Activated effector memory CD4-positive, alpha-beta T cell treated with anti-CD3 and anti-CD28 coated beads, Interleukin-2, amount 50 U/mL, for 16 hours (primary cell): ENCODE measurements at places on chromosomes 7 and 10.

DNA sequence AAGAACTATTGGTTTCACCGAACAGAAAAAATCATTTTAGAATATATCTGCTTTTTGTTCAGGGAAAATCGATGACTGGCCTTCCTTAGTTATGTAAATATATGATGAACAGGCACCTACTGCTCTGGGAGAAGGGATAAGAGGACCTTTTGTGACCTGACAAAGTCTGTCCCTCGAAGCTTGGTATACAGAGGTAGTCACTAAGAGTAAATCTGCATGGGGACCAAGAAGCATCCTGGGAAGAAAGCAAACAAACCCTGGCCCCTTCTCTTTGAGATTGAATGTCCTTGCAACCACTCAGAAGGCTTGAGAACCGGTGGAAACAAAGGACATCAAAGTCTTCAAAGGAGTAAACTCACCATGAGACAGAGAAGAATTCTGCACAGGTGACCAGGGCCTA lies 52.3 kb downstream of the SKIDA1 start:
- no peak for DNase-seq

- DNase-seq: no peak
Observed at GRCh38 chr10:63627881-63628296, 106.7 kb downstream of the REEP3 start.

- DNase-seq: no peak
Observed at GRCh38 chr10:62386356-62387320, 12.5 kb downstream of the ZNF365 start.

- DNase-seq: no peak
Observed at GRCh38 chr10:104304356-104304745, 33.9 kb downstream of the ITPRIP start.

DNA sequence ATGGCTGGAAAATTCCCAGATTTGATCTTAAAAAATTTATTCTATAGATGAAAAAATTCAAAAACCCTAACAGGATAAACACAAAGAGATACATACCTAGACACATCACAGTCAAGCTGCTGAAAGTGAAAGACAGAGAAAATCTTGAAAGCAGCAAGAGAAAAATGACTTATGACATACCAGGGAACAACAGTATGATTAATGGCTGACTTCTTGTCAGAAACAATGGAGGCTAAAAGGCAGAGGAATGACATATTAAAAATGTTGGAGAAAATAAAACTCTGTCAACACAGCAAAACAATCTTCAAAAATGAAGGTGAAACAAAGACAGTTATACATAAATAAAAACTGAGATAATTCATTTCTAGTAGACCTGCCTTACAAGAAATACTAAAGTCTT lies 442.7 kb downstream of the IPMK start:
- DNase-seq: no peak

GRCh38 chr10:17383801-17384555 lies 70.4 kb downstream of the ST8SIA6 start:
- DNase-seq: no peak

GRCh38 chr7:134533288-134533771 lies 6.0 kb downstream of the AKR1B10 start:
- no peak for DNase-seq

DNA sequence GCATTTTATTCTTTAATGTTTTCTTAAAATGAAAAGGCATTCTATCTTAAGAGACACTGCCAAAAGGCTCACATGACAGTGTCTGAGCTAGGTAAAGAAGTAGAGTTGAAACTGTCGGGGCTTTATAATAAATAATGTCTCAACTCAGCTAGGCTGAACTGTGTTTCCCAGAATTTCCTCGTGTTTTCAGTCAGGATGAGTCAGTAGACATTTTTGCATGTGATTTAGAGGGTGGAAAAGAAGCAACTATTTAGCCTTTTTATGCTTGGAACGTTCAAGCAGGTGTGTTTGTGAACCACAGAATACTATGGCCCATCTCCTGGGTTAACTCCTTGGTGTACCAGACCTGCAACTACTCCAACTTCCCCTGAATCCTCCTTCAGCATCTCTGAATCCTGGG lies 23.4 kb upstream of the LIPA start:
- DNase-seq: no peak

GRCh38 chr10:122292376-122292775 lies 21.3 kb downstream of the BTBD16 start:
- no peak for DNase-seq

- DNase-seq: no peak
Observed at GRCh38 chr10:115026056-115026745, 67.0 kb upstream of the ATRNL1 start.

DNA sequence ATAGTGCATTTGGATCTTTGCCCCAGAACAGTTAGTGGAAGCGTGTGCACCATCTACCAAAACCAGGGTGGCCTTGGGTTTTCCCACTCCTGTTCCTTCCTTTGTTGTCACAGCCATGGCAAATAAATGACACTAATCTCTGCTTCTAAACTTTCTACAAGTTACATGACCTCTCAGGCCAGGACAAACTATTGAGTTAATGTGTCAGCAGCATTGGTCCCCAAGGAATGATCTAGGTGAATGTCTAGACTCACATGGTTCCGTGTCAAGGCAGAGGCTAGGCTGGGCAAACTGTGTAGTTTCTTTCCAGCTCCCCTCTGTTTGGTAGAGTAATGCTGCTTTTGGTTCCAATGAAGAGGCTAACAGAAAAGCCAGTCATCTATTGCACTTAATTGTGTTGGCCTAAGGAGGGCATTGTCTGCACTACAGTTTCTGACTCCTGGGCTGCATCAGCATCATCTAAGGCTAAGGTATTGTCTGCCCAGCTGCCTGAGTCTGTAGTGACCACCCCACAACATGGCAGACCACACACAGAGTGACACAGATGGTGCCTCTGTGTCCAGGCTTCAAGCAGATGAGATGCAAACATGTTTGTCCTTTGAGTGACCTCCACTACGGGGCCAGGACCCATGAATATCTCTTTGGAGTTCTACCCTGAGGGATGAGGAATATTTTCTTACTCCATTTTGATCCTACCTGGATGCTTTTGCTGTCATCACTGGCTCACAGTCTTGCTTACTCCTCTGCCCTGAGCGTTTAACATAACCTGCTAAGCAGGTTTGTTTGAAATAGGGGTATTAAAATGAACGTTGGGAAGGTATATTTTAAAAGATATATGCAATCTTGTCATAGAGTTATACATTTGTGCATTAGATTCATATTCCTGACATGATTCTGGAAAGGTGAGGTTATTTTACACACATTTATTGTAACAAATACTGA lies 1.7 kb downstream of the CYP3A4 start:
- no peak for DNase-seq

DNA sequence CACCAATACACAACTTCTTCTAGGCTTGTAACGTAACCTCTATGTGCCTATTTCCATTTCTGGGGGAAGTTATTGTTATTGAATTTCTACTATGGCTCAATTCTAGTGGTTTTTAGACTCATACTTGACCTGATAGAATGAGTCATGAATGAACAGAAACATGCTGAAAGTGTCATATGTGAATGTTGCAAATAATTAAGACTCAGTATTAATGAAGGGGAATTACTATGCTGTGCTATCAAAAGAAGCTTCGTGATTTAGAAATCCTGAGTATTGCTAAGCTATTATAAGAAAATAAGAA lies 135.1 kb upstream of the ZWINT start:
- no peak for DNase-seq

- no peak for DNase-seq
Observed at GRCh38 chr7:137593115-137593711, 249.7 kb upstream of the PTN start.
